Cardiac septum (tissue), 1 donor: ENCODE measurements at places on chromosomes 2 and 18. TPM values are rescaled to one million over a fixed set of nuclear protein-coding genes. Genes with fewer than 3 reads are reported as not detected.

CREG2 gene
- total RNA-seq: 0.81 TPM

PROC gene
- not detected for total RNA-seq

SLC5A7 gene
- not detected for total RNA-seq

ARPC2 gene
- total RNA-seq: 172 TPM

STARD6 gene
- not detected for total RNA-seq

RTTN gene
- 12.2 TPM for total RNA-seq

- DNase-seq: no peak
Observed at GRCh38 chr2:99561804-99562203, 72.0 kb upstream of the REV1 start.

DNA sequence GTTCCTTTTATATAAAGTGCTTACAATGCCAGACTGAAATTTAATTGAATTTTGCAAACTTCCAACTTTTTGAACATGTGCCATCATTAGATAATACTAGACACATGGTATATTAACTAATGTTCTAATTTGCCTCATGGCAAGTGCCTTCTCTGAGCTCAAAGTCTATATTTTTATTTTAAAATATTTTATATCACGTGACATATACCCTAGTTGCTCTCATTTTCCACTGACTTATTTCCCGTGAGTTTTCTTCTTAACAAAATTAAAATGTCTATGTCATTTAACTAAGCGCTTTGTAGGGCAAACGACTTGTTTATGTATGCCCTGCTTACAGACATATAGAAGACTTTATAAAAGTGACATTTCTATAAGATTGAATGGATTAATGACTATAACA, 509.6 kb upstream of the SYT4 start:
- DNase-seq: no peak

DNA sequence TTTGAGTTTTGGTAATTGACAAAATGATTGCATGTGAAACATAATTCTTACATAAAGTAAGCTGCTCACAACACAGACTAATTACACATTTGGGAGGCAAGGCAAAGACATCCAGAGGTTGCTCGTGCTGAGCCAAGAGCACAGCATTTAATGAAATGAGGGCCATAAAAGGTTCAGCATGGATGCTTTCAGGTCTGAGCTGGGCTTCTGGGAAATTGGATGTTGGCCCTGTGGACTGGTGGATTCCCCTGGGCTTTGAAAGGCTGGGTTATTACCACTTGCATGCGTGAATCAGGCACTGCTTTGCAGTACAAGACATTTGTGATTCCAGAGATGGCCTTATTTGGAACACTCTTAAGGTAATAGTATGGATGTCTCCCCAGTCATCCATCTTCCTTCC, 533.5 kb upstream of the NRP2 start:
- DNase-seq: no peak

GRCh38 chr2:3692375-3692774, 11.0 kb upstream of the DCDC2C start:
- DNase-seq: no peak

- no peak for DNase-seq
Observed at GRCh38 chr18:76874642-76875389, 52.5 kb downstream of the ZNF236 start.

GRCh38 chr2:212683346-212684097, 144.9 kb upstream of the ERBB4 start:
- no peak for DNase-seq

DNA sequence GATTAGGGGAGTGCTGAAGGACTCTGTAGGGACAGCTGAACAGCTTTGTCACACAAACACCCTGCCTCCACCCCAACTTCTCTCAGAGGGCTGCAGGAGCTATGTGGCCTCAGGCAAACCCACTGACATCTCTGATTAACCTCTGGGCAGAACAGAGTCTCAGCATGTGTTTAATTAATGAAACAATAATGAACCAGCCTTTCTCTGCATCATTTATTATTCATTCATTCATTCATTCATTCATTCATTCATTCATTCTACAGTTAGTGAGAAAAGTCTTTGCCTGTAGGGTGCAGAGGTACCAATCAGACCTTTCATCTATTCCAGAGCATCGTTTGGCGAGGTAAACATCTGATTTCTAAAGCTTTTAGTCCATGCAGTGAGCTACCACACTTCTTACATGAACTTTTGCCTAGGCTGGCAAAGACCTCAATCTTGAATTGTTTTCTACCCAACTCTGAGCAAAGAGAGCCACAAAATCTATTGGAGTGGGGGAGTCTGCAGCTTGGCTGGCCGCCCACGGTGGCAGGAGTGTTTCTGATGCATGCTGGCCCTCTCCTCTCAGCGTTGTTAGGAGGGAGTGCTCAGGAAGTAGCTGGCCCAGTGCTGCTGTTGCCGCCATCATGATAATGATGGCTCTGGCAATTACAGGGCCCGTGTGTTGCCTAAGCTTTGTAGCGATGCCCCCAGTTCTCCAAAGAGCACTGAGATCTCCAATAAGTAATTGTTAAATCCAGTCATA, 198.9 kb downstream of the SMAD7 start:
- DNase-seq: no peak

GRCh38 chr2:132268977-132269523, 107.3 kb upstream of the ANKRD30BL start:
- DNase-seq: no peak

DNA sequence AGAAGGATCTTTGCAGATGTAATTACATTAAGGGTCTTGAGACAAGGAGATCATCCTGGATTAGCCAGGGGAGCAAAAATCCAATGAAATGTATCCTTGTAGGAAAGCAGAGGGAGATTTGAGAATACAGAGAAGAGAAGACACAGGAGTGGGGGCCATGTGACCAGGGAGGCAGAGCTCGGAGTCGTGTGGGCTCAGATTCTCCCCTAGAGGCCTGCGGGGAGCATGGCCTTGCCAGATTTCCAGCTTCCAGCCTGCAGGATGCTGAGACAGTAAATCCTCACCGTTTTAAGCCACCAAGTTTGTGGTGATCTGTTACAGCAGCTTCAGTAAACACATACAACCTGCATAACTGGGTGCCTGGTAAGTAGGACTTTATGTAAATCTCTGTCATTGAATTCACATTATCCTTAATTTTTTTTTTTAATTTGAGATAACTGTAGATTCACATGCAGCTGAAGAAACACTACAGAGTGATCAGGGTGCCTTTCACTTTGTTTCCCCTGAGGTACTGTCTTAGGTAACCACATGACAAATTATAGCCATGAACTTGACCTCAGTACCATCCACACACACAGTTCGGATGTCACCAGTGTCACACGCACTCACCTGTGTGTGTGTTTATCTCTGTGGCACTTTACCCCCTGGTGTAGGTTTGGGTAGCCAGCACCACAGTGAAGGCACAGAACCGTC, 138.4 kb upstream of the HDAC4 start:
- DNase-seq: no peak

GRCh38 chr2:118457951-118458350, 369.7 kb downstream of the INSIG2 start:
- no peak for DNase-seq

DNA sequence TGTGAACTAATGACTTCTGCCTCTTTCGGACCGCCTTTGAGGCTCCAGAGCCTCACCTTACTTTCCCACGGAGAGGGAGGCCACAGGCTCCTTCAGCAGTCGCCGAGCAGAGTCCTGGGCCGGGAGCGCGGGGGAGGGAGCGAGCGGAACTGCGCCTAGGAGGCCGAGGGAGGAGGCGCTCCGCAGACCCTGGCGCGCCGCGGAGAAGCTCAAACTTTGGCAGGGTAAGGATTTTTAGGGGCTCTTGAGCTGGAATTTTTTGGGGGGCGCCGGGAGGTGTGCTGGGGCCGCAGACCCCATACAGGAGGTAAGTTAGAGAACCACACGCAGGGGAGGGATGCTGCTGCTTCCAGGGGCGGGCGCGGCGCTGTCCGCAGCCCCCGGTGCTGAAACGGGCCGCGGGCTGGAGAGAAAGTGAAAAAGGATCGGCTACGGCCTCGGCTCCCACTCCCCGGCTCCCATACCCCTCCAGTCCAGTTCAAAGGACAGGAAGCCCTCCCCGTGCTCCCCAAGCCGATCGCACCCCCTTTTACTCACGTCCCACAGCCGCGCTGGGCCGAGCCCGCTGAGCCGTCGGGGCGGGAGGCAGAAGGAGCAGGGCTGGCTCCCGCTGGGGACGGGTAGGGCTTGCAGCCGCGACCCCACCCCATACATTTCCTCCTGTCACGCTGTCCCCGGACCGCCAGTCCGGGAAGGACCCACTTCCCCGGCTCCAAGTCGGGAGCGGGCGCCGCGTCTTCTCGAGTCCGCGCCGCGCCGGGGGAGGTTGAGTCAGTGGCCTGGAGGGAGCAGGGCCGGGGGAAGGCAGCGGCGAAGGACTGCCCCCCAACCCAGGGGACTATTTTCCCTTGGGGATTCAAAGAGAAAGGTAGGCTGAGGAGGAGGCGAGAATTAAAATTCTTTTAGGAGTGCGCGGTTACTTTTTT, at the start of gene CNGA3:
Gene CNGA3, plus strand, starts transcription at position 146 of the 926 bp plus-strand sequence. CDS start 23,520 bp downstream, outside the sequence.
- DNase-seq: no peak

DNA sequence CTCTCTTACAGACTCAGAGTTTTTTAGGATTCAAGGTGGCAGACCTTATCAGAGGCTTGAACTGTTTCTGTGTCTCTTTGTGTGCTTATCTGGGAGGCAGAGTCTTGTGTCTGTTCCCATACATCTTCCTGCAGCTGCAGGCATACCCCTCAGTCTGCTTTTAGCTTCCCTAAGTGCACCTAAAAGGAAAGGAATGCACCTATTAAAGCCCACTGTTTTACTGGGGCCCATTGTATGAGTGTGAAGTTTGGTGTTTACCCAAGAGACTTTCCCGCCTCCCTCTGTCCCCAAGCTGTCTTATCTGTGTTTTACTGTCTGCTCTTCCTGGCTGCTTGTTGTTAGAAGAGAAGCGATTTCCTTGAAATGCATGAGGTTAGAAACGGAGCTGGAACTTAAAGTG, 1757.3 kb upstream of the PIK3C3 start:
- DNase-seq: no peak

GRCh38 chr2:96542357-96542977, 5.9 kb downstream of the ARID5A start:
- no peak for DNase-seq

DNA sequence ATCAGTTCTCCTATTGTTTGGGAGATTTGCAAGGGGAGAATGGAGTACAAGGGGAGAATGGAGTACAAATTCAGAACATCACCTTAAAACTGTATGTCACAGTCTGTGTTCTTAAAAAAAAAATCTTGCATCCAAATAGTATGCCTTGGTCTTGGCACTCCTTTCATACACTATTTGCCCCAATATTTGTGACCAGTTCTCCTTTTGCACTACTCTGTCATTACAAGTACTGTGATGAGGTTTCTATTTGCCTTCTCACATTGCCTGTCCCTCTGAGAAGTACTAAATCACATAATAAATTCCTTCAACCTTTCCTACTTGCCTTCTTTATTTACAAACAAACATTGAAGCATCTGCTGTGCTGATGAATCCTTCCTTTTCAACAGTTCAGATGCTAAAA, 36.0 kb upstream of the NCK2 start:
- no peak for DNase-seq

DNA sequence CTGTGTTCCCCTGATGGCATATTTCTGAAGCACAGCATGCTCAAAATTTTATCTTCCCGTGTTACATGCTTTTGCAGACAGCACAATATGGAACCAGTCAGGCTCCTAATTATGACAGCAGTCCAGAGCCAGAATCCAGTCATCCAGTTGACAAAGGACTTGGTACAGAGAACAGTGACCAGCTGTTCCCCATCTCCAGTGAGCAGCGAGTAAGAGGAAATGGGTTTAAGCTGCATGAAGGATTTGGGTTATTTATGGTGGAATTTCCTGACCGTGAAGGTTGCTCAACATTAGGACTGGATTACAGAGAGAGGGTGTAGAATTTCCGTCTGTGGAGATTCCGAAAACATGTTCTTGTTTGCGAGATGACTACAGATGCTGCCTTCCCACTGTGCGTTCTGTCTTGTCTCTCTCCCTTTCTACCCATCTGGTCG, 24.4 kb downstream of the SGPP2 start:
- DNase-seq: no peak

- no peak for DNase-seq
Observed at GRCh38 chr18:14925281-14925709, 177.3 kb downstream of the ANKRD30B start.

DNA sequence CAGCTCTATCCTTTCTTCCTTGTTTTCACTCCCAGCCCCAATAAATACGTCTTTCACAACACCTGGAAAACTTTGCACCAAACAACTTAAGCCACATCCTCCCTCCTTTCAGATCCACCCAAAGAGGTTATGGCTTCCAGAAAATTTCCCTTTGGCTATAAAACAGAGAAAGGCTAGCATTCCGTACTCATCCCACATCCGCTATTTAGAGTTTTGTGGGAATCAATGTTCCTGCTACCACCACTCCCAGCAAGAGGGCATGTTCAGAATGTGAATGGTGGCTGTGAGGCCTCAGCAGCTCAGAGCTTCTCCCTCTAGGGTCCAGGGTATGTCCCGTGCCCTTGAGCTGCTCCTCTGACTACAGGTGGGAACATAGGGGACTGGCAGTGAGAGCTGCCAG, 214.6 kb downstream of the NCK2 start:
- no peak for DNase-seq

DNA sequence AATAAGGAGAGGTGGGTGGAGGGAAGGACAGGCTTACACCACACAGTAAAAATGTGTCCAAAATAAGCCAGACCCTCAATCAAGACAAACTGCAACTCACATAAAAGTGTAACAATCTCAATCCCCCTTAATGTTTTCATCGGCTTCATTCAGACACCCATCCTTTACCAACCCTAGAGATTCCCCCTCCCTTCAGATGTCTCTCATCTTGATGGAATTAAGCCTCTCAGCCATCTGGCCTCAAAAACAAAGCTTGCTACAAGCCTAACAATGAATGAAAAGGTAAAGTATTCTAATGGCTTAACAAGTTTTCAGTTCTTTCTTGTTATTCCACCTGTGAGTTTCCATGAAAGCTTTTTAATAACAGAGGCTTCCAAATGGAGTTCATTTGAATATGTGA, 5.2 kb downstream of the RTTN start:
- no peak for DNase-seq

DNA sequence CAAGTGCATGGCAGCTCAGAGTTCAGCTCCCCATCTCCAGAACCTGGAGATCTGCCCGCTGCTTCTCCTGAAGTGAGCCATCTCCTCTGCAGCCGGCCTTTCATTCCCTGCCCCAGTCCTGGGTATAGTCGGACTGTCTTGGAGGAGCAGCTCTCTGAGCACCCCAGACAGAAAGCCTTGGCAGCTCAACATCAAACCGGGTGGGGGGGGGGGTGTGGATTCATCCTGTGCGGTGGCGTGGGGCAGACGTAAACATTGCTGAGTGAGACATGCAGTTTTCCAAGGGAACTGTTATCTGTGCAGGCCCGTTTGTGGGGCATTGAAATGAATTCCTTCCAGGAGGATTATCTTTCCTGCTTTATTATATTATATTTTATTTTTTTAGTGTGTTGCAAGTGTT, 125.9 kb upstream of the MYCN start:
- no peak for DNase-seq

DNA sequence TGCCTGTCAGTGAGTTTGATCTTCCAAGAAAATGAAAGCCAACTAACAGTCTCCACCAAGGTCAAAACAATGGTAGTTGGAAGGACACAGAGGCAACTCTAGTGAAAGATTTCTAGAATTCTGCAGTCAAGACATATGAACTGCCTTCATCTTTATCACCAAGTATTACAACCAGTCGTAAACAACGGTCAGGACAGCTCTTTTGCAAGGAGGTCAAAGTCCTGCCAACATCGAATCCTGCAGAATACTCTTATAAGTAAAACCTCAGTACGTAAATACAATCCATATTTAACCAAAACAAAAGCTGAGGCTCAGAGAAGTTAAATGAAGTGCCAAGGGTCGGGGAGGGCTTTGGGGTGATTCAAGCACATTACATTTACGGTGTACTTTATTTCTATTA, 3.1 kb downstream of the FEZ2 start:
- DNase-seq: no peak

GRCh38 chr2:39975476-39976020, 196.5 kb upstream of the THUMPD2 start:
- no peak for DNase-seq
